ENCODE measurements at places on chromosomes 1 and 21.

DNA sequence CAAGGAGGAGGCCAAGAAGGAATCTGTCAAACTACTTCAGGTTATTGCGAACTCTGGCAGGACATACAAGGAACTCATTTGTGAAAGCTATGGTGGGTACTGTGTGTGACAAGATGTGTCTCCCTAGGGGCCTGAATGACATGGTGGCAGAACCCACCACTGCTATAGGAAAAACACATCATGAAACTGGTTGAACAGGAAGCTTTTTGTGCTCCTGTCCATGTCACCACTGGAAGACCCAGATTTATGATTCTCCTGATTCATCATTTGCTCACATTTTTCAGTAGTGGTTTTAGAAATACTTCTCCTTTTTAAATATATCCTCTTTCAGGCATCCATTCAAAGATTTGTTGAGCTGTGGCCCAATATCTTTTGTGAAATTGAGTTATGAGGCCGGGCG is 23.6 kb downstream of the ARMH1 start:
- no peak for DNase-seq

DNA sequence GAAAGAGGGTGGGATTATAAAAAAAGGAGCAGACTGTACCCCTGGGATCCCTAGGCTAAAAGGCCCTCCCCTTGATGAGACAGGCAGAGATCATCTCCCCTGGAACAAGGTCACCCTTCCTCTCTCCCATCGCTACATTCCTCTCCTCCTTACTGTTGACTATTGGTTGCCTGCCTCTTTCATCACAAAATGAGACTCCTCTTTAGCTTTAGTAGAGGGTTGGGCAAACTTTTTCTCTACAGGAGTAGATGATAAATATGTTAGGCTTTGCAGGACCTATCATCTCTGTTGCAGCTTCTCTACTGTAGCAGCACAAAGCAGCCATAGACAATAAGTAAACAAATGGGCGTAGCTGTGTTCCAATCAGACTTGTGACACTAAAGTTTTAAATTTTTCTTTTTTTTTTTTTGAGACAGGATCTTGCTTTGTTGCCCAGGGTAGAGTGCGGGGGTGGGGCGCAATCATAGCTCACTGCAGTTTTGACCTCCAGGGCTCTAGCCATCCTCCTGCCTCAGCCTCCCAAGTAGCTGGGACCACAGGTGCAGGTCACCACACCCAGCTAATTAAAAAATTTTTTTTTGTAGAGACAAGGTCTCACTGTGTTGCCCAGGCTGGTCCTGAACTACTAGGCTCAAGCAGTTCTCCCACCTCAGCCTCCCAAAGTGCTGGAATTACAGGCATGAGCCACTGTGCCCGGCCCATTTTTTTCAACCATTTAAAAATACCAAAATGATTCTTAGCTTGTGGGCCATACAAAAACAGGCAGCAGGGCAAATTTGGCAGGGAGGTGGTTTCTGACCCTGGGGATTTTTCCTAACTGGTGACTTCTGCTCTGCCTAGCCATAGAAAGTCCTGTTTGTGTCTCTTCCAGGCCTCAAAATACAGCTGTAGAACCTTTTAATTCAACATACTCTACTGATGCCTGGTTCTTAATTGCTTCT is 15.1 kb downstream of the MCL1 start:
- no peak for DNase-seq

DNA sequence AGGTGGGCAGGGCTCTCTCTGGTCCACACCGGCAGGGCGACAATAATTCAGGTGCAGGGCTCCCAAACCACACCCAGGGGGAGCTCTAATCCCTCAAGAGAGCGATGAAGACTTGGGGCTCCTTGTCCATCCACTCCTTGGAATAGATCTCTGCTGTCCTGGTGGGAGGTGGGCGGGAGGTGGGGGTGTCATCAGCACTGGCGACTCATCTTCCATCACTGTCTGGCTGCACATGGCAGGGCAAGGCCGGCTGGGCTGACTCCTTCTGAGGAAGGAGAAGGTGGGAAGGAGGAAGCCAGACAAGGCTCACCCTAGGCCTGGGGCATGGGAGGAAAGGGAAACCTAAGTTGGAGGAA is 29.3 kb downstream of the TNNT2 start:
- peak; percentile 80 for DNase-seq

GRCh38 chr21:40615505-40616376 is 231.2 kb downstream of the DSCAM start:
- no peak for DNase-seq

GRCh38 chr1:240073097-240073496 is 18.6 kb upstream of the FMN2 start:
- DNase-seq, result peak; percentile 5

GRCh38 chr1:194442901-194443575 is 1256.6 kb upstream of the B3GALT2 start:
- DNase-seq, result no peak

- no peak for DNase-seq
Measured at GRCh38 chr1:214360525-214361164, 79.7 kb downstream of the SMYD2 start.

- DNase-seq, result no peak
Measured at GRCh38 chr1:42358791-42359190, 21.8 kb upstream of the RIMKLA start.

DNA sequence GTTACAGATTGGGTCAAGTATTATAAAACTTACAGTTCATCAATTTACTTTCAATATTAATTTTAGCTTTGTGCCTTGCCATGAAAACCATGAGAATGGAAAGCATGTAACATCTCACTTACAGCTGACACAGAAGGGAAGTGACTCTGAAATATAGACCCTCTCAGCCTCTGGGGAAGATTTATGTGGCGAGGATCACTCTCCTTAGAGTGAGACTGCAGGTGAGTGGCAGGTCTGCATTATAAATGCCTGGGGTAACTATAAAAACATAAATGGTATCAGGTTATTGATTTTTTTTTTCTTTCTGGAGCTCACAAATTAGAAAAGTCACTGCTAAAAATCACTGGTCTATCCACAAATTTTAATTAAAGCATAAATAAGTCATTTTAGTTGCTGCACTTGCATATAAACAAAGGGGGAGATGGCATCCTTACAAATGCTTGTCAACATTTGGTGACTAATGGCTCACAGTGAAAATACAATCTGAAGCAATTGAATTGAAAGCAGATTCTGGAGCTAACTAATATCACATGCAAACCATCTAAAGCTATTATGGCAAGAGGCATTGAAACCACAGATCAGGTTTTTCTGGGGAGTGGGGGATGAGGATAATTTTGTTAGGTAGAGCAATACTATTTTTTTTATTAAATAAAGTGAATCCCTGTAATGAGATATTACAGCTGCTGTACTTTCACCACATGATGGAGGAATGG is 200.9 kb downstream of the TM2D1 start:
- no peak for DNase-seq

- DNase-seq, result peak; percentile 63
Measured at GRCh38 chr1:162151900-162152829, 82.7 kb downstream of the NOS1AP start.

- no peak for DNase-seq
Measured at GRCh38 chr21:42013931-42014330, 3.8 kb upstream of the ZBTB21 start.

GRCh38 chr1:9275161-9275560 is 17.5 kb upstream of the SPSB1 start:
- DNase-seq, result no peak

- no peak for DNase-seq
Measured at GRCh38 chr1:47574451-47575165, 136.8 kb downstream of the FOXD2 start.

- no peak for DNase-seq
Measured at GRCh38 chr1:206040328-206040727, 12.6 kb upstream of the RHEX start.

- no peak for DNase-seq
Measured at GRCh38 chr1:229768232-229768631, 142.2 kb downstream of the URB2 start.

DNA sequence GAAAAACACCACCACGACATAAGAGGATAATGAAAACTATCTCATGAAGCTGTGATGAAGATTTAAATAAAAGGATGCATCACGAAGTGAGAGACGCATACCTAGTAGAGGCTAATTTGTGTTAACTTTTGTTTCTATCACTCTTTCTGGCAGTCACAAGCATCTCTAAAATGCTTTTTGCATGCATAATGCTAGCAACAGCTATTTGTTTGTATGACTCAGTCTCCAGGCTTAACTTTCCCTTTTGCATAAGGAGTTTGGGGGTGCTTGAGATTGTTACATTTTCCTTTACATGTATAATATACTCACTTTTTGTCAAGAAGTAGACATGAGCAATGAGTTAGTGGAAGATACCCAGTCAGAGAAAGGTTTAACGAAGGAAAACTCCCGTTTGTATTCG is 385.4 kb downstream of the DISC1 start:
- DNase-seq, result no peak

DNA sequence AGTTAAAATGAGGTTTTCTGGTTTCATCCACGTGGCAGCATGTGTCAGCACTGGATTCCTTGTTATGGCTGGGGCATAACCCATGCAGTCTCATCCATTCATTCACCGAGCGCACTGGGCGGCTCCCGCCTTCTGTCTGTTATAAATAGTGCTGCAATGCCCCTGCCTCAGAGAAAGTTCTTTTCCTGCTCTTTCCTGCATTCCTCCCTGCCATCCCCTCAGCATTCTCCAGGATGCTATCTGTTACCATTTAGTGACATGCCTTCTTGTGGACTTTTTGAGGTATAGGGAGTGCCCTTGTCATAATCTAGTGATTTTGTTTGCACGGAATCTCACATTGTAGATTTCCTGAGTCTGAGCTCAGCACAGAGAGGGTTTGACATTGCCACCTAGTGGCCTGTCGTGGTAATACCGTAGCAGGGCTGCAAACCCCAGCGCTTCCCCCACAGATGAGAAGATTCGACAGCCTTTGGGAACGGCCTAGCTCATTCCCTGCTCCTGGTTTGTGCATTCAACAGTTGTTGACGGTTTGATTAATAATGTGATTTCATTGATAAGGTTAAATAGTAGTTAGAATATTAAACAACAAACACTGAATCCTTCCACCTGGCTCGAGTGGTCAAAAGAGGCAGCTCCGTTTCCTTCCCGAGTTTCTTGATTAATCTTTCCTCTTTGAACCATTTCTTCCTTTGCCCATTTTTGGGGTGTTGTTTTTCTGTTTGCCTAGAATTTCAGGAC is 46.3 kb downstream of the UMODL1 start:
- DNase-seq, result peak; percentile 84

DNA sequence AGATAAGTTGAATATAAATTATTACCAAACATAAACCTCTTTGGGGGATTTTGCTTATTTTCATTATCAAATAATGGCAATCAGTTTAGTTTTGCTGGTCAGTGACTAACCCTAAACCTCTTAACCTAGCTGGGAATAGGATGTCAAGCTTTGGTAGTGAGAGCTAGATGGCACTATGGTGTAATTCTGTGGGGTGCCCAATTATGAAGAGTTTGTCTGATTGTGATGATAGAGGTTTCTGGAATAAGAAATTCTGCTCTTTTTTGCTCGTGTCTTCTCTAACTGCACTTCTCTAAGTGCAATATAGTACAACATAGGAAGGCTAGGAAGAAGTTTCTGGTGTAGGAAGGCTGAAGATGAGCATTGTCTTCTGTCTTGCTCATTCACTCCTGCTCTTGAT is 59.8 kb downstream of the XCL1 start:
- no peak for DNase-seq

- no peak for DNase-seq
Measured at GRCh38 chr1:172761581-172762486, 102.9 kb downstream of the FASLG start.

- DNase-seq, result no peak
Measured at GRCh38 chr21:41891132-41891531, 12.0 kb upstream of the PRDM15 start.

GRCh38 chr1:35726450-35727433 is 8.1 kb upstream of the C1orf216 start:
- DNase-seq, result peak; percentile 78

DNA sequence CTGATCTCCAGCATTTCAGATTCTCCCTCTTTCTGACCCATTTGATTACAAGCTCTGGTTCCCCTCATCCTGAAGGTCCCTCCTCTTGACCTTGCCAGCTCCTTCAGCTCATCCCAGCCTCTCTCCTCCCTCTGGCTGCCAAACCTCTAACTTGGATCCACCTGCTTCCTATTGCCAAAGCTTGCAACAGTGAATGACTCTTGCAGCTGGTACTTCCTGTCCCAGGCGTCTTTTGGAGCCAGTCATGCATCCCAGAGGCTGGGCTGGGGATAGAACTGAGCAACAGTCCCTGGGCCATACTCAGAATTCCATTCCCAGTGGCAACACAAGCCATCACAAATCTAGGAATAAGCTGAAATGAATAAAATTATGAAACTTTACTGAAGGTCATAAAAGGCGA is 27.7 kb upstream of the SPOCD1 start:
- DNase-seq, result no peak

GRCh38 chr21:15255261-15255660 is 190.5 kb upstream of the NRIP1 start:
- no peak for DNase-seq

DNA sequence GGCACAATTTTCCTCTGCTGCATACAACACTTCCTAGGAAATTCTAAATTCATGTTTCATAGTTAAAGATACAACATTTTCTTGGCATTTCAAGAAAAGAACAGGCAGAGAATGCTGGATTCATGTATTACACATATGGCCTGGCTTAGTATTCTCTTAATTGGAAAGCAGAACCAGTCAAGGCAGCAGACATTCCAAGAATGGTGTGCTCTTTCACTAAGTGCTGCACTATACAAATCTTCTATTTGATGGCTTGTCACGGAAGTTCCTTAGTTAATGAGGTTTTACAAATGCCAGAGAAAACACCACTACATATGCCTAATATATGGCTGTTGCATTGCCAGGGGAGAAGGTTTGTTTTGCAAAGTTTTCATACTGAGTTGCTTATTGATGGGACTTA is 80.8 kb upstream of the DYNLT5 start:
- DNase-seq, result no peak

- DNase-seq, result no peak
Measured at GRCh38 chr1:50796272-50796671, 163.8 kb downstream of the FAF1 start.

DNA sequence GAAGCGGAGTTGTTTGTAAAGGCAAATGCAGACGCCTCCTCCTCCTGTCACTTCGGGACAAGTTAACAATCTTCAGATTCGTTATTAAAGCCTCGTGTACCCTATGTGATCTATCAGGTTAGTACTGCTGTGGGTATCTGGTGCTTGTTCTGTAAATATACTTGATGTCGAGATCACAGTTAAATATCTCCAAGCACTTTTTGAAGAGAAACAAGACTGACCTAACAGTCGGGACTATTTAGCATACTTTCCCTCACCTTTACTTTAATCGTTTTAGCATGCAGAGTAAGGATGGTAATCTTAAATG is 710 bp downstream of the KLHL20 start:
- DNase-seq, result no peak
